ENCODE measurements at places on chromosomes 12 and 14. TPM values are rescaled to one million over a fixed set of nuclear protein-coding genes. Genes with fewer than 3 reads are reported as not detected.

DNA sequence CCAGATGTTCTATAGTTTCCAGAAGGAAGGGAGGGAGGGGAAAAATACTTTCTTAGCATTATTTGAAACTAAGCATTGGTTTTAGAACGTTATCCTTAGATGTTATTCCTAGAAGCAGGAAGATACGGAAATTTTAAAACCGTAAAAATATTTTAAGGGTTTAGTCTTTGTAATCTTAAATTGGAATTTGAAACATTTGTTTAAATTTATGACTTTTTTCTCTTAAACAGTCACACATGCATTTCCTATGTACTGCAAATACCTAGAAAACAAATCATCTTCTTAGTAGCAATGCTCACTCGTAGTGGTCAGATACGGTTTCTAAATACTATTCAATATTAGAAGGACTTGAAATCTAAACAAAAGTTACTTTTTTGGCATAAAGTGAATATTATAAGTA lies 282.0 kb downstream of the ERC1 start:
- no peak for DNase-seq

DNA sequence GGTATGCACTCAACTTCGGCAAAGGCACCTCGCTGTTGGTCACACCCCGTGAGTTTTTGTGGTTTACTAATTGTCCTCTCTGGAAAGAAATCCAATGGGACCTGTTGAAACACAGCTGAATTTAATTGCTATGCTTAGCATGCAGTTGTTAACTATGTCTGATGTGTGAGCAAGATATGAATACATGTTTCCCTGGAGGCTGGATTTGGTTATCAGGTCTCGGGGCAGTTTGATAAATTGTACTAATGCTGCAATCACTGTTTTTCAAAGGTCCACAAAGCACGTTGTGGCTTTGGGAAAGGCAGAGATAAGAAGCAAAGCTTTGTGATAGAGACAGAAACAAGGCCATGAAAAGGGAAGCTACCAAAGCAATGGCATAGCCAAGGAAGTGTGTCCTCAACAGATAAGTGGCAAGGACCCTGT lies 91.3 kb downstream of the DAD1 start:
- no peak for DNase-seq

DNA sequence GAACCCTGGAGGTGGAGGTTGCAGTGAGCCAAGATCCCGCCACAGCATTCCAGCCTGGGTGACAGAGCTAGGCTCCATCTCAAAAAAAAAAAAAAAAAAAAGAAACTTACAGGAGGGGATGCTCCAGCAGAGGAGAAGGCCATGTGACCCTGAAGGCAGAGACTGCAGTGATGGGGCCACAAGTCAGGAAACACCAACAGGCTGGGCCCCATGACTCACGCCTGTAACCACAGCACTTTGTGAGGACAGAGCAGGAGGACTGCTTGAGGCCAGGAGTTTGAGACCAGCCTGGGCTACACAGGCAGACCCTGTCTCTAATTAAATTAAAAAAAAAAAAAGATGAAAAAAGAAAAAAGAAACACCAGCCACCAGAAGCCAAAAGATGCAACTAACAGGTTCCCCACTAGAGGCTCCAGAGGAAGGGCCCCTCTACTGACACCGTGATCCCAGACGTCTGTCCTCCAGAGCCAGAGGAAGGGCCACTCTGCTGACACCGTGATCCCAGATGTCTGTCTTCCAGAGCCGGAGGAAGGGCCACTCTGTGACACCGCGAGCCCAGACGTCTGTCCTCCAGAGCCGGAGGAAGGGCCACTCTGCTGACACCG lies 9.1 kb upstream of the GLT1D1 start:
- no peak for DNase-seq

- DNase-seq, result no peak
These were observed 682.4 kb downstream of the DIO2 start for GRCh38 chr14:79528828-79529416.

DNA sequence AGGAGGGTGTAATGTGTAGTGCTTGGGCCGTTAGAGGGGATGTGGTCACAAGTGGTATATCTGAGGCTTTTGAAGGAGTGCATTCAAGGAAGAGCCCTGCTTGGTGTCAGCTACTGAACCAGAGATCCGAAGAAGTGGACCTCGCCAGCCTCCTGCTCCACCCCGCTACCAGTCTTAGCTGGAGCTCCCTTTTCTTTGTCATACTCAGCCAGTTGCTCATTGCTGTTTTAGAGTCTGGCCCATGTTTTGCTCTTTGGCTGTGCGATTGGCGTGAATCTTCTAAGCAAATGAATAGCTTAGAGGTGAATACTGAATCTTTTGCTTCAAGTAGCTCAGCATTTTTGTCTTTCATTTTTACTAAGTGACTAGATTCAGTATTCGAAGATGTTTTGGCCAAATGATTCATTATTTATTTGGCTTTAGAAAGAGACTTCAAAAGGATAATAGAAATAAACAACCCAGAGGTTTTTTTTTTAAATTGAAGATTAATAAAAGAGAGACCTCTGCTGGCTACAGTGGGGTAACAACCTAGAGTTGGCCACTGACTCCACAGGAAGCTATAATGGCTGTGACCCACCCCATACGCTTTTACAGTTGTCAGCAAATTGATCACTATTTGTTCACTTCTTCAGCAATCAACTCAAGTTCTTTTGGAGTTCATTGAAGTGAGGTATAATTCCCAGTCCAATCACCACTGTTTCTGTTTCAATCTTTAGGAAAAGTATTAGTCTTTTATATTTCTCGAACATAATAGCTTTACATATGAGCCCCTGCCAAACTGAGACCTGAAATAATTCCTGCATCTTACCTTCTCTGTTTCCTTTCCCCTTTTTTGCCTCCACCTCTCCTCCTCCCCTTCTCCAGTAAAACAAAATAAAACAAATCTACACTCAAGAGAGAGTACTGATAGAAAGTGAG lies 19.9 kb downstream of the CDKN1B start:
- DNase-seq, result no peak

GRCh38 chr12:10159280-10159679 lies 12.7 kb downstream of the OLR1 start:
- no peak for DNase-seq

DNA sequence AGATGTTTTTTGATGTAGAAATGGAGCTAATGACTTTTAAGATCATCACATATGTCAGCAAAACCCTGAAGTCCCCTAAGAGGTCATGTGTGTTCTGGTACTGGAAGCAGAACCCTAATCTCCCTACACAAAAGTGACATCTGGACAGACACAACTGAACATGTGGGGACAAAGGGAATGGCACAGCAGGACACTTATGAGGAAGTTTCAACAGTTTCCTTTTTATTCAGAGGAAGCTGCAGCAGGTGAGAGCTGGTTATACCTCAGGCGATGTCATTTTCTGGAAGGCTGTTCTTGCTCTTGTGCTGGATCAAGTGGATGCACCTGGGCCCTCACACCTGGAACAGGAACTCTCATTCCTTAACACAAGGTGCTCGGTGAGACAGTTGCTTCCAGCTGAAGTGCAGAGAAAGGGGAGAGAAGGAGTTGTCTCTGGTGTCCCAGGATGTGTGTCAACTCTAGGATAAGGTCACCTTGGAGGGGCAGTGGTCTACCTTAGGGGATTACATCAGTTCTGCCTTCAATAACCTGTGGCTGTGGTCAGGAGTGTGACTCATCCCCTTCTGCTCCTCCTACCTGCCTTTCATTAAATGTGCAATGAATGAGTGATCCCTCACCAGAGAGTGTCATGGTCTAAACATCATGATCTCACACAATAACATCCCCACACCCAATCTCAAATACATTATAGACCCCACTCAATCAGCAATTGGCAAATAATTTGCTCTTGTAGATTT lies 463.4 kb downstream of the TMEM121 start:
- no peak for DNase-seq

DNA sequence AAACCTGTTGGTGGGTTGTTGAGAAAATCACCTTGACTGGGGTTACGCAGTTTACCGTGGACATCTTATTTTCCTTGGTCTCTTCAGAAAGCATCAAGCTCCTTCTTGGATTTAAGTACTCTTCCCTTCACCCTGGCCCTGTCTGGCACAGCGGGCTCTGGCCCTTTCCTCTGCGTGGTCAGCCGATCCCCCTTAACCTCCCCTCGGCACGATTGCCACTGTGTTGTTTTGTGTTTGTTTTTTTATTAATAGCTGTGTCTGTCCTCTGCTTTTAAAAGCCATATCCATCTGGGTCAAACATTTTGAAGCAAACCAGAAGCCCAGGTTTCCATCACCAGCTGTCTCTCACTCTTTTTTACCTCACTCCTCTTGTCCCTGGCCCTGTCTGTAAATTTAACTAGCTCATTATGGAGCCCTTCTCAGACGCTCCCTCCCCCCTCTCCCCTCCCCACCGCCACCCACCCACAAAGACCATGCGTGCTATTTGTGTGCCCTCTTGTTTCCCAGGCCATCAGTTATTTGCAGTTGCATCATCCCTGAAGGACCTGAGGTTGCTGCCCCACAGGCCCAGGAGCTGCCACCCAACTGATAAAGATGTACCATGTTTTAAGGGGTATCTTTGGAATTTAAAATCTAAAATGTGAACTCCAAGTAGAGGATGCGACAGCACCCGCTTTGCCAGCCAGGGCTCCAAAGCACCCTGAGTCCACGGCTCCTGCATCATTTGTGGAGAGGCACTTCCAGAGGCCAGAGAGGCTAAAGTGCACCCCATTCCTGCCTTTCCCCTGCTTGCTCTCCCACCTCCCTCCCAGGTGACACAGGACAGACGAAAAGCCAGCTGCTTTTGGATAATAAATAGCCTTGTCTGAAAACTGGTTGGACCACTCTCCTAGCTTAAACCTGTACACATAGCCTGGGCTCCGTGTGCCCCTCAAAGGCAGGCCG lies 3.9 kb downstream of the BCL11B start:
- DNase-seq, result peak; percentile 17

DNA sequence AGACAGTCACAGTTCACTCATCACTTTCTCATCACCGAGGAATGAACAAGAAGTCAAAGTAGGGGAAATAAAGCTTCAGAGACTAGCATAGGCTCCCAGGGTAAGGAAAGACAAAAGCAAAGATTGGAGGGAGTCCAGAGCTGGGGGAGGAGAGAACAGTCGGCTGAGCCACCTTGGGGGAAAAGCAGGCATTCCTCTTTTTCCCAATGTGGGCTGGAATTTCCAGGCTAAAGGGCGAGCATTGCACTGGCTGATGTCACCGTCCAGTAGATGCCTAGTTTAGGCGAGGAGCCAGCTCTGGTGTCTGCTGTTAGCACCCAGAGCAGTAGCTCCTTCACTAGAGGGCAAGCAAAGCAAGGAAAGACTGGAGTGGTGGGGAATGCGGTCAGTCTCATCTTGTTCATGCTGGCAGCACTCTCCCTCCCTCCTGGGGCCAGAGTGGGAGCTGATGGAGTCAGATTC lies 8.5 kb upstream of the KRT75 start:
- DNase-seq, result no peak

DNA sequence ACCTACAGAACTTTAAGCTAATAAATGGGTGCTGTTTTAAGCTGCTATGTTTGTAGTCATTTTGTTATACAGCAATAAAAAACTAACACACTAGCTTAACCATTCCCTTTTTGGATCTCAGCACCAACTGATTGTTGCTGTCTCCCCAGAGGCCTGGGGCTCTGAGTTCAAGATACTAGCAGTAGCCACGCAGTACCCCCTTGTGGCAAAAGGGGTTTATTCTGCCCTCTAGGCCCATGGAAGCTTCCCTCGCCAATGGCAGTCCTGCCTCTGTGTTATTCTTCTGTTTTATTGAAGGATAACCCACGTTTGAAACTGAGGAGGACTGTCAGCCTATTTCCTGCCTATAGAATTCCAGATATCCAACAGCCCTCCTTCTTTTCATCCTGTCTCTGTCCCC lies 455.3 kb upstream of the ATP2B1 start:
- DNase-seq, result no peak

DNA sequence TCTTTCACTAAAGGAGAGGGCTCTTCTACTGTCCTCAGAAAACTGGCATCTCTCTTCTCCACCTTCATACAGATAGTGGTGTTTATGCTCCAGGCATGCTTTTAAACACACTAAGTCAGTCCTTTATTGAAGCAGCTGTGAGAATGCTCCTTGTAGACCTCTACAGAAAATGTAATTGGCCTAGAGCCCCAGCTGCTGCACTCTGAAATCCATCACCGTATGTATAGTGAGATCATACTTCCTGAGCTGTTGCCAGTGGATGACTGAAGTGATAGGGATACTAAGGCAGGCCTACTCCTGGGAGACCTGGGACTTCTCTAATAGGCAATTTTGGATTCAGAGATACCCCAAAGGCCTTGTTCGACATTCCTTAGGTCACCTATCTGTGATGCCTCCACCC lies 535.4 kb downstream of the RPS29 start:
- DNase-seq, result no peak

GRCh38 chr12:122135437-122136031 lies 38.5 kb downstream of the IL31 start:
- DNase-seq, result no peak

- peak; percentile 75 for DNase-seq
These were observed 618 bp downstream of the SEC23A start for GRCh38 chr14:39102265-39102968.

DNA sequence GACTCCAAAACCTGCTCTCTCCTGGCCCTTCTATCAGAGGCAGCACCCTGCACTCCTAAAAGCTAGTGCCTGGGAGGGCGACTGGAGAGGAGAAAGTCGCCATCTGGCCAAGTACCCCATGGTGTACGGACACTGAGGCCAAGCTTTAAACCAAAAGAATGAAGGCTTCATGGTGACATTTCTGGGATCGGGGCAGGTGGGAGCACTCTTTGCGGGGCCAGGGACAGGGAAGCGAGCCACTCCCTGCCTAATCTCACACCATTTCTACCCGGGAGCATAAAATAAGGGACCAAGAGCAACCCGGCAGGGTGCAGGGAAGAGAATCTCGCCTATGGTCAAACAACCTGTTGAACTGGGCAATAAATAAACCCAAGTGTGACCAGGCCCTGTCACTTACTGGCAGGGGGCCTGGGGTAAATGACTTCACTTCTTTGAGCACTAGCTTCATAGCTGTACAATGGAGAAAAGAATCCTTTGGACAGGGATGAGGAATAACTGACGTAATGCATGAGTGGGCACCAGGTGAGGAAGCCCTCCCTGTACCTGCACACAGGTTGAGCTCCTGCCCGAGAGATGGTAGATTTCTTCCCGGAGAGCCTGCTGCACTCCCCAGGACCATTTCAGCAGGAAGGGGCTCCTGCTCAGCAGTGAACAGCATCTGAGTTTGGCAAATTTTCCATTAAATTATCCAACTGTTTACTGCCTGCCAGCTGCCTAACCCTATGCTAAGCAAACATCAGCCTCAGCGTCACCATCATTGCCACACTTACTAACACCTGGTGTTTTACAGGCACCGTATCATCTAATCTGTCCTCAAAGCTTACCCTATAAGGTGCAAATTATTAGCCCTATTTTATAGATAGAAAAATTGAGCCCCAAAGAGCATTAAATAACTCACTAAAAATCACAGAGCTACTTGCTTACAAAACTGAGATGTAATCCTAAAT lies 2.0 kb downstream of the SERPINA1 start:
- DNase-seq, result no peak

Gene FERMT2
- 44.8 TPM for polyA plus RNA-seq

Gene RNASE7
- 0.18 TPM for polyA plus RNA-seq

Gene C12orf50
- polyA plus RNA-seq, result 0.08 TPM

Gene KRT5
- polyA plus RNA-seq, result 48.5 TPM

Gene SYNDIG1L
- 0.39 TPM for polyA plus RNA-seq

Gene SRSF5
- 239 TPM for polyA plus RNA-seq

Gene USP30
- 6.5 TPM for polyA plus RNA-seq

Data from lung (tissue), 17 donors.